A549 treated with GW870086 at 1 μM for 4 hours (cell line): ENCODE measurements at places on chromosomes 3 and 15. TPM values are rescaled to one million over a fixed set of nuclear protein-coding genes. Genes with fewer than 3 reads are reported as not detected.

Gene ETV5
- 21.3 to 29.5 TPM (median 26.8 TPM) in 5 replicates for total RNA-seq

Gene BAHD1
- total RNA-seq: 9.6 to 12.3 TPM (median 11.3 TPM) in 5 replicates

Gene SLC28A1
- not detected in 5 replicates for total RNA-seq

Gene AGBL1
- not detected in 5 replicates for total RNA-seq

Gene PSMD2
- 281 to 370 TPM (median 301 TPM) in 5 replicates for total RNA-seq

Gene OPA1
- 27.3 to 31.0 TPM (median 30.4 TPM) in 5 replicates for total RNA-seq

Gene CILP
- 0.17 to 0.23 TPM (median 0.21 TPM) in 5 replicates for total RNA-seq

Gene SLC7A14
- 0.01 TPM in 1 of 5 replicates, not detected in the others for total RNA-seq

Gene LDHAL6B
- total RNA-seq: not detected in 5 replicates

Gene ZNF639
- 18.2 to 23.6 TPM (median 21.6 TPM) in 5 replicates for total RNA-seq
